ENCODE measurements at places on chromosomes 3 and 15. TPM values are rescaled to one million over a fixed set of nuclear protein-coding genes. Genes with fewer than 3 reads are reported as not detected.

GRCh38 chr3:37064747-37065146 lies 71.4 kb downstream of the MLH1 start:
- H3K36me3 ChIP-seq: peaks cover 41% of the 10 kb centered on the region
- H3K27ac ChIP-seq: no peak overlapping the region
- no peak overlapping the region for H3K4me3 ChIP-seq
- no peaks in the 10 kb centered on the region for H3K27me3 ChIP-seq
- DNase-seq: no peak
- peaks cover 14% of the 10 kb centered on the region for H3K4me1 ChIP-seq

The UNC13C gene
- total RNA-seq: 1.1 TPM

DNA sequence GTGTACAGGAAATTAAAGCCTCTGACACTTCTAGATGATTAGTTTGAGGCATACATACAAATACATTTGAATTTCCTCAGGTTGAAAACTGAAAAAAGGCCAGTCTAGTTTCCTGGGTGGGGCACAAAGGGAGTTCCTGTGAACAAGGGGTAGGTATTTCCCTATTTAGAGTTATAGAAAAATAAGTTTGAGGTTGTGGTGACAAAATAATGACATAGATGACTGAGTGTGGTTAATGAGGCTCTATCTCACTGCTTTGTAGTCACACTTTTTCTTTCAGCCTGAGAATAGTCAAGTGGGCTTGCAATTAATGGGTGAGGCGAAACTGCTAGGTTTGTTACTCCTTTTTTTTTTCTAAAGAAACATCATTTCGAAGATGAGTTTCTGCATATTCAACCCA lies 4.3 kb downstream of the SLCO3A1 start:
- no peaks in the 10 kb centered on the region for H3K36me3 ChIP-seq
- no peak overlapping the region for H3K4me3 ChIP-seq
- no peak for DNase-seq
- H3K27me3 ChIP-seq: peaks cover 13% of the 10 kb centered on the region
- no peak overlapping the region for H3K27ac ChIP-seq

The TMEM212 gene
- not detected for total RNA-seq

The GOLGA6B gene
- not detected for total RNA-seq

- H3K4me1 ChIP-seq: peaks cover 11% of the 10 kb centered on the region
- H3K4me3 ChIP-seq: no peak overlapping the region
- peak; percentile 62 for DNase-seq
These were observed 44.6 kb downstream of the PTPN23 start for GRCh38 chr3:47425383-47425778.

GRCh38 chr3:45365060-45365459 lies 23.3 kb upstream of the LARS2 start:
- no peak for DNase-seq
- H3K4me3 ChIP-seq: no peak overlapping the region
- no peak overlapping the region for H3K27ac ChIP-seq
- peaks cover 3% of the 10 kb centered on the region for H3K27me3 ChIP-seq

DNA sequence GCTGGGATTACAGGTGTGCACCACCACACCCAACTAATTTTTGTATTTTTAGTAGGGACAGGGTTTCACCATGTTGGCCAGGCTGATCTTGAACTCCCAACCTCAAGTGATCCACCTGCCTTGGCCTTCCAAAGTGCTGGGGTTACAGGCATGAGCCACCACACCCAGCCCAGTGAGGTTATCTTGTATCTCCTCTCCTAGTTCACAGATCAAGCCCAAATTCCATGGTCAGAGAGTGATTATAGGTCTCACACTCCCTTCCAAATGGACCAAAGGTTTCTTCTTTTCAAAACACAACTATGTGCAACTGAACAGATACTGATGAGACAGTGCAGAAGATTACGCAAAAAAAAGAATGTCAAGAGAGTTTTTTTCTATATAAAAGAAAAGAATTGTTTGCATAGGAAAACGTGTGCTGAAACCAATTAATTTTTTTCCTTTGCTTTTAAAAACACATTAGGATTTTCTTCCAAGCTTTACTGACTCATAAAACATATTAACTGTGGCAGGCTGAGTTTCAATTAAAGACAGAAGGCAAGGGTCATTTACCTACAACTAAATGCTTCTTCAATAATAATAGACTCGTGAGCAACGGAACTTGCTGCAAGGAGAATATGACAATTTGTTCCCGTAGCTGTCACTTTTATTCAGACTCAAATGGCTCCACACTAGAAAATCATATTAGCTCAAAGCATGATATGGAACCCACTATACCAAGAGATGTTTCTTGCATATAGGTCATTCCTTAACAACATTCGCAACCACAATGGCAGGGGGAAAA lies 30.4 kb upstream of the THUMPD3 start:
- no peaks in the 10 kb centered on the region for H3K27me3 ChIP-seq
- no peak overlapping the region for H3K27ac ChIP-seq
- peaks cover 18% of the 10 kb centered on the region for H3K4me1 ChIP-seq
- no peak overlapping the region for H3K4me3 ChIP-seq

The UBE2E1 gene
- 101 TPM for total RNA-seq

DNA sequence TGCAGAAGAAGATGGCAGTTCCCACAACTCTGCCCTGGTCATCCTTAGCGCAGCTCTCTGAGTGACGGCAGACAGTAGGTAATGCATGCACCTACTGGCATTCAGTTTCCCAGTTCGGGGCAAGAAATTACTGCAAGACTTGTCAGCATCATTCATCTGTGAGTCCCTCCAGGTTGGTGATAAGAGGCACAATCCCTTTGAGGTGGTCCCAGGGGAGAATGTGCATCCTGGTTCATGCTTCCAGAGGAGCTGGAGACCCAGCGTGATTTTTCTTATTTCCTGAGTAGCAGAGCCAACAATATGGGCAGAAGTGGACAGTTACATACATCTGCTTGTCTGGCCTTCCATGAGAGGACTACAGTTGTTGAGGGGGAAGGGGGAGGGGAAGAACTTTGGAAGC lies 235.9 kb upstream of the BHLHE40 start:
- peaks cover 79% of the 10 kb centered on the region for H3K4me1 ChIP-seq
- H3K27ac ChIP-seq: no peak overlapping the region
- H3K4me3 ChIP-seq: no peak overlapping the region
- no peak for DNase-seq
- peaks cover 6% of the 10 kb centered on the region for H3K36me3 ChIP-seq

- no peaks in the 10 kb centered on the region for H3K36me3 ChIP-seq
- no peak for DNase-seq
- H3K4me3 ChIP-seq: no peak overlapping the region
- peaks cover 7% of the 10 kb centered on the region for H3K4me1 ChIP-seq
- no peak overlapping the region for H3K27ac ChIP-seq
These were observed 37.8 kb upstream of the GOLGA6B start for GRCh38 chr15:72616491-72617210.

- peaks cover 10% of the 10 kb centered on the region for H3K4me1 ChIP-seq
- no peaks in the 10 kb centered on the region for H3K27me3 ChIP-seq
- no peaks in the 10 kb centered on the region for H3K36me3 ChIP-seq
- H3K4me3 ChIP-seq: no peak overlapping the region
These were observed 61.8 kb downstream of the GAP43 start for GRCh38 chr3:115685097-115685496.

- no peak overlapping the region for H3K4me3 ChIP-seq
- H3K4me1 ChIP-seq: peaks cover 7% of the 10 kb centered on the region
- peaks cover 5% of the 10 kb centered on the region for H3K36me3 ChIP-seq
- DNase-seq: no peak
- no peak overlapping the region for H3K27ac ChIP-seq
- no peaks in the 10 kb centered on the region for H3K27me3 ChIP-seq
These were observed 15.3 kb downstream of the B3GNT5 start for GRCh38 chr3:183268366-183268765.

GRCh38 chr3:58334013-58334321 lies 1.3 kb downstream of the PXK start:
- H3K36me3 ChIP-seq: peaks cover 1% of the 10 kb centered on the region
- no peaks in the 10 kb centered on the region for H3K27me3 ChIP-seq
- peaks cover 37% of the 10 kb centered on the region for H3K4me1 ChIP-seq
- H3K27ac ChIP-seq: peak overlapping the region; percentile 97
- no peak for DNase-seq
- peak overlapping the region; percentile 99 for H3K4me3 ChIP-seq

The TTC23 gene
- 27.7 TPM for total RNA-seq

DNA sequence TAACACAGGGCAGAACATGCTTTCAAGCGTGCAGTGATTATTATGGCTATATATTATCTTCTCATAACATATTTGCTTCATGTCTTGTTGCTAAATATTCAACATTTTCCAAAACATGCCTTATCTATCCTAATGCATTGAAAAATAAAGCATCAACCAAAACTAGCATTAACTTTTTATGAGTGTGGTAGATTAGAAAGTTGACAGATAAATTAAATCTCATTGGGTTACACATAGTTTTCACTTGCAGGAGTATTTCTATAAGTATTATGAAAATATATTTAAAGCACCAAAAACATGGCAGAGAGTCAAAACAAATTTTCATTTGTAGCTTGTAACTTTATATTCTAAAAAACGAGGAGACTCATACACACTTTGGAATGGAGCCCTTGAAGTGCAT lies 141.5 kb downstream of the CADM2 start:
- H3K27me3 ChIP-seq: no peaks in the 10 kb centered on the region
- no peak for DNase-seq
- no peaks in the 10 kb centered on the region for H3K4me1 ChIP-seq
- no peaks in the 10 kb centered on the region for H3K36me3 ChIP-seq

- no peak for DNase-seq
- H3K4me1 ChIP-seq: no peaks in the 10 kb centered on the region
- no peak overlapping the region for H3K4me3 ChIP-seq
- peaks cover 18% of the 10 kb centered on the region for H3K36me3 ChIP-seq
- no peak overlapping the region for H3K27ac ChIP-seq
These were observed 242.9 kb upstream of the ROPN1 start for GRCh38 chr3:124234852-124235252.

DNA sequence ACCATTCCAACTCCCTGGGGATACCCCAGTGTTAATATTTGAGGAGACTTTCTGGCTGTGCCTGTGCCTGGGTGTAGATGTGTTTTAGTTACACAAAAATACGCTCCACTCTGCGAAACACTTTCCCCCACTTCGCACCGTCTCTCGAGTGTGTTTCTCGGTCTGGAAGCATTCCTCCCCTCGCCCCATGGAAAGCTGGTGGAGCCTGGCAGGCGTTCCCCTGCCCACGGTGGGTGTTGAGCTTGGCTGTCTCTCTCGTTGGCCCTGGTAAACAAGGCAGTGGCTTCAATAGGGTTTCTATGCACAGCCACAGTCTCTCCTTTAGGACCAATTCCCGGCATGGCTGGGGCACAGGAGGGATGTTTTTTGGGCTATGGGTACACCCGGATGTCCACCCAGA lies 19.3 kb downstream of the IQSEC1 start:
- peaks cover 5% of the 10 kb centered on the region for H3K27me3 ChIP-seq
- H3K27ac ChIP-seq: no peak overlapping the region
- peaks cover 10% of the 10 kb centered on the region for H3K4me1 ChIP-seq
- no peak overlapping the region for H3K4me3 ChIP-seq

DNA sequence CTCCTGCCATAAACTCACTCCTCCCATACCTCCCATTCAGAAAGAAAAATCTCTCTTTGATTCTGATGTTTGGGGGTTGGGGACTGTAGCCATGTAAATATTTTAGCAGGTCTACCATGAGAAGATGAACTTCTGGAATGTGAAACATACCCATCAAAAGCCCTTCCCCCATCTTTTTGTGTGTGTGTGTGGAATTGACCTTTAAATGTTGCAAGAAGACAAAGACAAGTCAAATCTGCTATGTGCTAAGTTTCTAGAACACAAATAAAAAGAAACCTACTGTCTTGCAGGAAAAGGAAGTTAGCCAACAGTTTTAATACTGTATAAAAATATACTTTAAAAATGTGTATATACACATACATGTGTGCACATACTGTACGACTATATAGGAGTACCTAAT lies 29.7 kb upstream of the USP50 start:
- no peaks in the 10 kb centered on the region for H3K27me3 ChIP-seq
- DNase-seq: no peak
- H3K27ac ChIP-seq: no peak overlapping the region
- no peaks in the 10 kb centered on the region for H3K4me1 ChIP-seq
- peaks cover 24% of the 10 kb centered on the region for H3K36me3 ChIP-seq
- H3K4me3 ChIP-seq: no peak overlapping the region

All from chondrocyte (in vitro differentiated cells).